Gastrocnemius medialis (tissue), 4 donors: ENCODE measurements at places on chromosomes 3 and 15.
A peak's percentile ranks its signal among the peaks of the same experiment; 100 is the strongest.

DNA sequence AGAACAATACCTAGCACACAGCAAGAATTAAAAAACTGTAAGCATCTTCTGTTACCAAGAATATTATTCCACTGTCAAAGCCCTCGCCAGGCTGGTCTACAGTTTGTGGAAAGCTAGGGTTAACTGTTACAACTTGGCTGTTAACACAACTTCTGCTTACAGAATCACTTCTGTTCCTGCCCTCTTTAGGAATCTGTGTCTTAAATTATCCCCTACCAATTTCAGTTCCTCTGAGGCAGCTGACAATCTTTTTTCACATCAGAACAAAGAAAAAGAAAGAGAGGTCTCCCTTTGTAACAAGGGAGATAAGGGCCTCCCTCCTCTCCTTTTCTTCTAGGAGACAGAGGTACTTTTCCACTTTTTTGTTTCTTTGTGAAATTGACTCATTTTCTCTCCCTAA is 188.9 kb downstream of the FMN1 start:
- H3K4me1 ChIP-seq = no peaks in the 10 kb centered on the region
- H3K27ac ChIP-seq = no peak overlapping the region
- H3K4me3 ChIP-seq = no peak overlapping the region
- H3K36me3 ChIP-seq = no peaks in the 10 kb centered on the region
- DNase-seq = no peak
- no peaks in the 10 kb centered on the region for H3K27me3 ChIP-seq

- no peaks in the 10 kb centered on the region for H3K27me3 ChIP-seq
- no peak for DNase-seq
- no peaks in the 10 kb centered on the region for H3K36me3 ChIP-seq
- no peaks in the 10 kb centered on the region for H3K4me1 ChIP-seq
- H3K4me3 ChIP-seq = no peak overlapping the region
- no peak overlapping the region for H3K27ac ChIP-seq
Observed at GRCh38 chr15:92163641-92164040, 230.0 kb upstream of the ST8SIA2 start.

- no peaks in the 10 kb centered on the region for H3K27me3 ChIP-seq
- H3K4me1 ChIP-seq = peaks cover 7% of the 10 kb centered on the region
- peak; percentile 44 for DNase-seq
- peak overlapping the region; percentile 97 for H3K4me3 ChIP-seq
- no peaks in the 10 kb centered on the region for H3K36me3 ChIP-seq
- peak overlapping the region; percentile 90 for H3K27ac ChIP-seq
Observed at GRCh38 chr3:98732286-98733052, 30.7 kb upstream of the ST3GAL6 start.

DNA sequence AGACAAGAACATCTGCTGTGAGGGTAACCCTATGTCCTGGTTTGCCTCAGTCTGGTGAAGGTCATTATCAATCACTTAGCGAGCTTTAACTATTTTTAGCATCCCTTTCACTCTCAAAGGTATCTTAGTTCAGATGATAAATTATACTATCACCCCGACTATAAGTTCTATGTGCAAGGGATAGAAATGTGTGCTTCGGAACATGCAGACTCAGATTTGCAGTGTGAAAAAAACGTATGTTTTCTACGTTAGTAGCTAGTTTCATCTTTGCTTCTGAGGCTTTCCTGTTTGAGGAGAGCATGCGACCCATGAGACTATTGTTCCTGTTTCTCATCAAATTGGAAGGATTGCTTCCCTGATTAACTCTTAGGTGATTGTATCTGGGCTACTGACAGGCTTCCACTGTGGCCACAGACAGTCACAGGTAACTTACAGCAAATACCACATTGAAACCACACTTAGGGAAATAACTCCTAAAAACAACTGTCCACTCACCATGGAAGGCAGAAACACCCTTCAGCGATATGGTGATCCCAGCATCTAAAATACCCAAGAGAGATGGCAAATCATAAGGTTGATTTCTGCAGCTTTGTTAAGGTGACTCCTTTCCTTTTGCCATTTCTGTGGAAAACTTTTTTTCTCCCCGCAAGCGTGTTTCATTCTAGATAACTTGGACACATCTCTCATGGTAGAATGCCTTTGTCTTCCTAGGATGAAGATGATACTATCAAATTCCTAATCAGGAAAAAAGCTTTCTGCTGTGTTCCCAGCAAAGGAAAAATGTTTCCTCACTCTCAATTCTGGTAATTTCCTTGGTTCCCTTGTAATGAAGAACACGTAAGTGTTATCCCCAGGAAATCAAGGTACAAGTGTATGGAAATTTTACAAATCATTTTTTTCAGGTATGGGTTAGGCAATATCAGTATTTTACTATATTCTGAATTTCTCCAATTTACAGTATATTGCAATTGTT is 5.2 kb downstream of the GCSAM start:
- DNase-seq = no peak
- no peak overlapping the region for H3K27ac ChIP-seq
- H3K4me1 ChIP-seq = no peaks in the 10 kb centered on the region

GRCh38 chr3:30908456-30909037 is 14.1 kb upstream of the GADL1 start:
- no peaks in the 10 kb centered on the region for H3K4me1 ChIP-seq
- H3K27me3 ChIP-seq = no peaks in the 10 kb centered on the region
- H3K36me3 ChIP-seq = no peaks in the 10 kb centered on the region

DNA sequence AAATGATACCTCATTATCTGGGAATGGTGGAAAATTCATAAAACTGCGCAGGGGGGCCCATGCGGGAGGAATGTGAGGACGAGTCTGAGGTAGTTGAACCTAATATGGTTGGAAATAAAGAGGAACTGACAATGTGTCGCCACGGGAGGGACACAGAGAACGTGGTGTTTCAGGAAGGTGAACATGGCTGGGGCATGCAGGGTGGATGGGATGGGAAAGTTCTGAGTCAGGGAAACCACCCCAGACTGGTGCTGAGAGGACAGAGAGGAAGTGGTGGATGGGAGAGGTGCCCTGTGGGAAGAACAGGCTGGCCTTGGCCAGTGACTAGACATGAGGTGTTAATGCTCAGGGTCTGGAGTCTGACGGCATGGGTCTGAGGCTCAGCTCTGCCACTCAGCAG is 137.1 kb upstream of the WNT5A start:
- H3K27ac ChIP-seq = no peak overlapping the region
- no peak overlapping the region for H3K4me3 ChIP-seq
- no peaks in the 10 kb centered on the region for H3K36me3 ChIP-seq
- no peaks in the 10 kb centered on the region for H3K27me3 ChIP-seq
- no peaks in the 10 kb centered on the region for H3K4me1 ChIP-seq
- no peak for DNase-seq

DNA sequence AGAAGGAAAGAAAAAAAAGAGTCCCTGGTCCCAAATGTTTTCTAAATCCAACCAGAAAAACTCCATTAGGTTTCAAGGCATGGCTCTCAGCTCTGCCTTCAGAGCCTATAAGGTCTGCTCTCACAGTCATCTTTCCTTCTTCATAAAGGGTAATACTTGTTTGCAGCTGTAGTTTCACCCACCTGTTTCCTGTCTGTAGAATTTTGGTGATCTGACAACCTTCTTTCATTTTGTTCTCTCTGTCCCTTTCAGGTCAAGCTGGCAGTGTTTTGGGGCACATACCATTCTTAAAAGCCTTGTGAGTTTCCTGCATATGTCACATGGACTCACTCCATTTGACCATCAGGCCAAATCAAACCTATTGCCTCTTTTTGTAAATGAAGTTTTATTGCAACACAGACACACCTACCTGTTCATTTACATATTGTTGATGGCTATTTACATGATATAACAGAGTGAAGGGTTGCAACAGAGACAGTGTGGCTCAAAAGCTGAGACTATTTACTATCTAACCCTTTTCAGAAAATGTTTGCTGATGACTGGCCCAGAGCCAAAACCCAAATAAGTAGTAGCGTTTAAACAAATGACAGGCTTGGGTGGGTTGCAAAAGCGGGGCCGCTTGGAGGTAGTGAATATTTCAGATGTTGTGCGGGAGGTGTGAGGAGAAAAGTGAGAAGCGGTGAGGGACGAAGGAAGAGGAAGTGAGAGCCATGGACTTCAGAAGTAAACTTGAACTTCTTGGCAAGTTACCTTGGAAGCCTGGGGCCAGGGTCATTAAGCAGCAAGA is 292.7 kb upstream of the PROK2 start:
- no peaks in the 10 kb centered on the region for H3K4me1 ChIP-seq
- no peak overlapping the region for H3K27ac ChIP-seq
- DNase-seq = no peak
- no peaks in the 10 kb centered on the region for H3K36me3 ChIP-seq

- peaks cover 7% of the 10 kb centered on the region for H3K4me1 ChIP-seq
- peak within 1 kb of the TSS; percentile 67 for H3K27ac ChIP-seq
- H3K36me3 ChIP-seq = peaks cover 6% of the 10 kb centered on the region
- H3K27me3 ChIP-seq = no peaks in the 10 kb centered on the region
- H3K4me3 ChIP-seq = peak within 1 kb of the TSS; percentile 63
Observed at GRCh38 chr15:39580485-39581241, at the start of gene THBS1. THBS1 (plus strand) TSS chr15:39581079; CDS start chr15:39581858, 779 bp downstream.

DNA sequence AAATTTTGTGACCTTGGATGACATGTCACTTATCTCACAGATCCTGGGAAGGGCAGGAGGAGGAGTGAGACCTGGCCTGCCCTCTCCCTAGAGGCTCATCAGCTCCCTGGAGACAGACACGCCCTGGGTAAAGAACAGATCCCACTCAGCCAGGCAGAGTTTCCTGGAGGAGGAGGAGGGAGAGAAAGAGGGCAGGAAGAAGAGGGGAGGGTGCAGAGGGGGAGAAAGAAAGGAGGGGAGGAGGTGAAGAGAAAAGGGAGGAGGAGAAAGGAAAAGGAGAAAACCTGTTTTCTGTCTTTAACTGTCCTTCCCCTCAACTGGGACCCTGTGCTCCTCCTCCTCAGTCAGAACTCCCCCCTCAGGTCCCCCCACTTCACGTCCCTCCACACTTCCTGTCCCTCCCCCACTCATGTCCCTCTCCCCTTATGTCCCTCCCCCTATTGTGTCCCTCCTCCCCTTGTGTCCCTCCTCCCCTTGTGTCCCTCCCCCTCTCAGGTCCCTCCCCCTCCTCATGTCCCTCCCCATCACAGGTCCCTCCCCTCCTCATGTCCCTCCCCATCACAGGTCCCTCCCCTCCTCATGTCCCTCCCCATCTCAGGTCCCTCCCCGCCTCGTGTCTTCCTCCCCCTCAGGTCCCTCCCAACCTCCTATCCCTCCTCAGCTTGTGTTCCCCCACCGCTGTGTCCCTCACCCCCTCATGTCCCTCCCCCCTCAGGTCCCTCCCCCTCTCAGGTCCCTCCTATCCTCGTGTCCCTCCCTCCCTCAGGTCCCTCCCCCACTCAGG is 52.3 kb upstream of the CGNL1 start:
- no peak overlapping the region for H3K27ac ChIP-seq
- H3K4me3 ChIP-seq = no peak overlapping the region
- H3K36me3 ChIP-seq = no peaks in the 10 kb centered on the region

DNA sequence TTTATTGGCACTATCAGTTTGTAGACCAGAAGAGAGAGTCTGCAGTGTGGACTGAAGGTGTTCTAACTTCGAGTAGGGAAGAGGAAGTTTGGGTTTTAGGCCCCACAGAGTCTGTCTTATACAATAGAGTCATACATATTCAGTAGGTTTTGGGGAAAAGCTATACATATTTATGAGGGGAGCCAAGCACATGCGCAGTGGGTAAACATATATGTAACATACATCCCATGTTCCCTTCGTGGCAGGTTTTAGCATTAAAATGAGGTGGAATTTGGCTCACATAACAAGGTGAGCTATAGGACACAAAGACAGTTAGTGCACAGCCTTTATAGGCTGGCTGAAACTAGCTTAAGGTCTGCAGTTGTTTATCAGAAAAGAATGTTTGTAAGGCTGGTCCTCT is 4.9 kb downstream of the GALK2 start:
- H3K4me1 ChIP-seq = no peaks in the 10 kb centered on the region
- H3K27me3 ChIP-seq = no peaks in the 10 kb centered on the region
- no peak overlapping the region for H3K4me3 ChIP-seq
- H3K27ac ChIP-seq = no peak overlapping the region
- DNase-seq = no peak

- H3K36me3 ChIP-seq = no peaks in the 10 kb centered on the region
- peak; percentile 48 for DNase-seq
- H3K4me3 ChIP-seq = no peak overlapping the region
- no peaks in the 10 kb centered on the region for H3K27me3 ChIP-seq
- H3K27ac ChIP-seq = no peak overlapping the region
Observed at GRCh38 chr15:38879909-38880471, 315.4 kb upstream of the RASGRP1 start.

DNA sequence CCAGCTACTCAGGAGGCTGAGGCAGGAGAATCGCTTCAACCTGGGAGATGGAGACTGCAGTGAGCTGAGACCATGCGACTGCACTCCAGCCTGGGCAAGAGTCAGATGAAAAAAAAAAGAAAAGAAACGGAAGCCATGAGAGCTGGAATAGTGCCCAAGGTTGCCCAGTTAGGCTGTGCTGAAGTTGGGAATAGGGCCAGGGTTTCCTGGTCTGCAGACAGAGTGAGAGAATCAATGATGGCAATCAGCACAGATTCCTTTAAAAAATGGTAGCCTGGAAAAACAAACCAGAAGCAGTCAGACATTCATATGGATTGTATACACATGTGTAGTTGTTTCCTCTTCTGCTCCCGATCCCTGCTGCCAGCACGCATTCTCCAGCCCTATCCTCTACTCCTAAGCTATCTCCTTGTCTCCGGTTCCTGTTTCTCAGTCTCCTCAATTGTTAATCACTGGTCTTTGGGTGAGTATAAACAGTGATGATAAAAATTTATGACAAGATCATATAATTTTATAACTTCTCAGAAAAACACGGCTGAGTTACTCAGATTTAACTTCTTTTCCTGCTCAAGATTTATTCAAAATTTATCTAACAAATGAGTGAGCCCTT is 316.2 kb upstream of the UMPS start:
- peaks cover 32% of the 10 kb centered on the region for H3K36me3 ChIP-seq
- no peaks in the 10 kb centered on the region for H3K27me3 ChIP-seq
- H3K27ac ChIP-seq = no peak overlapping the region
- H3K4me1 ChIP-seq = no peaks in the 10 kb centered on the region

DNA sequence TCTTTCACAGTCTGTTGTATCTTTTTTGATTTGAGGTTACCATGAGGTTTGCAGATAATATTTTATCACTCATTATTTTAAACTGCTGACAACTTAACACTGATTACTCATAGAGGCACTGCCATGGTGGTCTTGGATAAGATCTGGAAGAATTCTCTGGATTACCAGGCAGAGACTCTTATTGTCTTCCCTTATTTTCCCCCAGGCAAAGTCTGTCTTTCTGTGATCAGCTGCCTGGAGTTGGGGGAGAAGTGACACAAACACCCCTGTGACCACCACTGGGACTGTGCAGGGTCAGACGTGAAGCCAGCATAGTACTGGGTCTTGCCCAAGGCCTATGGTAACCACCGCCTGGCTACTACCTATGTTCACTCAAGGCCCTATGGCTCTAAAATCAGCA is 4.7 kb downstream of the PATL2 start:
- H3K4me3 ChIP-seq = no peak overlapping the region
- no peak overlapping the region for H3K27ac ChIP-seq
- H3K4me1 ChIP-seq = no peaks in the 10 kb centered on the region
- no peak for DNase-seq
